ENCODE measurements at places on chromosomes 6 and 20. TPM values are rescaled to one million over a fixed set of nuclear protein-coding genes. Genes with fewer than 3 reads are reported as not detected.

DNA sequence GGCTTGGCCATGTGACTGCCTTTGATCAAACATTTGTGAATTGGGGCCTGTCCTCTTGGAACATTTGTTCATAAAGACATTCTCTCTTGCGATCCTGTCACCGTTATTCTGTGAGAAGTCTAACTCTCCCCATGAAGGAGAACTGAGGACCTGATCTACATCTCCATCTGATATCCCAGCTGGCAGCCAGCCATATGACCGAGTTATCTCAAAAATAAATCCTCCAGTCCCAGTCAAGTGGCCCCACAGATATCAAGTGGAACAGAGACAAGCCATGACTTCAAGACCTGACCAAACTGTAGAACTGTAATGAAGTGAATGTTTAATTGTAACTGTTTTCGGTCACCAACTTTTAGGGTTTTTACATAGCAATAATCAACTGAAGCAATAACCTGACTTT is 25.7 kb downstream of the SNX3 start:
- H3K4me3 ChIP-seq = no peak overlapping the region
- no peaks in the 10 kb centered on the region for H3K36me3 ChIP-seq
- H3K4me1 ChIP-seq = peaks cover 6% of the 10 kb centered on the region

DNA sequence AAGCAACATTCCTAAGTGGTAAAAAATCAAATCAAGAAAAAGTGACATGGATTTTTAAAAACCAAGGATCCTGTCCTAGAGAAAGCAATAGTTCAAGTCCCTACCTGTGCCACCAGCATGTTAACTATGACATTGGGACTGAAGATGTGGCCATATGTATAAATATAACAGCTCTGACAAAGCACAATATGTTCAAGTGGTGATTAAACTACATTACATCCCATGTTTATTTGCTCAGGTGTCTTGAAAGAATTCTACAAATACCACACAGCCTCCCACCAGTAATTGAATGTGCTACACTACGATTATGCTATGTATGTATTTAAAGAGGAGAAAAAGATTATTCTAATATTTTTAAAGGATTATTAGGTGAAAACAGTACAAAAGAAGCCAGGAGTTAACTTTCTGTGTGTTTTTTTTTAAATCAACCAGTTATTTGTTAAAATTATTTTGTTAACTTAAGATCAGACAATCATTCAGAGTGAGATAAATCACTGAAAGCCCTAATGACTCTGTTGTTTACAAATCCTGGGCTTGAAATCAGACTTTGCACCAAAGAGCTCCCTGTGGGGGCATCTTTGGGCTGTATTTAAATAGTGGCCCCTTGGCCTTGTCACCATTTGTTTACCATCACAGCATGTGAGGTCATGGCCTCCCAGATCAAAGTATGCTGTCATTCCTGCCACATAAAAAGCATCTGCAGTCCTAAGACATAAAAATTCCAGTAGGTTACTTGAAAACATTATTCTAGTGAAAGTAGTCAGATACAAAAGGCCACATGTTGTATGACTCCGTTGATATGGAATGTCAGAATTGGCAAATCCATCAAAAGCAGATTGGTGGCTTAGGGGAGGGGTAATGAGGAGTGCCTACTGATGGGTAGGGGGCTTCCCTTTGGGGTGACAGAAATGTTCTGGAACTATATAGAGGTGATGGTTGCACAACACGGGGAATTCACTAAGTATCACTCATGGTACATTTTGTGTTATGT is 17.1 kb downstream of the TTLL2 start:
- no peak for DNase-seq
- H3K4me3 ChIP-seq = no peak overlapping the region
- no peaks in the 10 kb centered on the region for H3K27me3 ChIP-seq
- H3K27ac ChIP-seq = no peak overlapping the region

- no peaks in the 10 kb centered on the region for H3K27me3 ChIP-seq
- no peaks in the 10 kb centered on the region for H3K4me1 ChIP-seq
- no peak for DNase-seq
- H3K4me3 ChIP-seq = no peak overlapping the region
- no peaks in the 10 kb centered on the region for H3K36me3 ChIP-seq
Measured at GRCh38 chr6:139863346-139863745, 488.9 kb upstream of the CITED2 start.

GRCh38 chr6:158837684-158838625 is 18.8 kb upstream of the EZR start:
- no peak for DNase-seq
- no peaks in the 10 kb centered on the region for H3K4me1 ChIP-seq
- no peak overlapping the region for H3K4me3 ChIP-seq
- H3K27me3 ChIP-seq = no peaks in the 10 kb centered on the region
- no peak overlapping the region for H3K27ac ChIP-seq
- no peaks in the 10 kb centered on the region for H3K36me3 ChIP-seq

DNA sequence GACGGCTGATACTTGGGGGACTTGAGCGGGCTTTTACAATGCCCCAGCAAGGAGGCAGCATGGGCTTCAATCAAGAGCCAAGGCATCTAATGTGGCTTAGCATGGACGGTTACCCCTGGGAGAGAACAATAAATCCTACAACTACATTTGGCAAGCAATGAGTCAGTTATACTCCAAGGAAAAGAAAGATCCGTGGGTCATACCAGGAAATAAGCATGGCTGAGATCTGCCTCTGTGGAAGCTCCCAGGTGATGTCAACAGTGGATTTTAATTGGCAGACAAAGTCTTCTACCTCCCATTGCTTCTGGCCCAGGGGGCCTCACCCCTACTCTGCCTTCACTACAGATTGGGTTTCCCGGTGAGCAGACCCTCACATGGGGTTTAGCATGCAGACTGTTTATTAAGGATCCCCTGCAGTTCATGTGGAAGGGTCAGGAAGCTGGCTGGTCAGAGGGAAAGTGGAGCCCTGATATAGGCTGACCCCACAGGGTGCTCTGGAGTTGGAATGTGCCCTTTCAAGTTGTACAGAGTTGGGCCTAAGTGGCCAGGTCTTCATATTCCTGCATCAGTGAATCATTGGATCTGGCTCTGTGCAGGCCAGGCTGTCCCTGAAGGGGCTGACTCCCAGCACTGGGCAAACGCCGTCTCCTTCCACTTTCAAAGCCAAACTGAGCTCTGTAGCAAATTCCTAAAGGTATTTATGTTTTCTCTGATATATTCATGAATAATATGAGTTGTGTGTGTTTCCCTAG is 91.3 kb upstream of the GGTLC1 start:
- no peaks in the 10 kb centered on the region for H3K4me1 ChIP-seq
- no peak for DNase-seq
- H3K4me3 ChIP-seq = no peak overlapping the region
- H3K27ac ChIP-seq = no peak overlapping the region
- H3K36me3 ChIP-seq = no peaks in the 10 kb centered on the region

DNA sequence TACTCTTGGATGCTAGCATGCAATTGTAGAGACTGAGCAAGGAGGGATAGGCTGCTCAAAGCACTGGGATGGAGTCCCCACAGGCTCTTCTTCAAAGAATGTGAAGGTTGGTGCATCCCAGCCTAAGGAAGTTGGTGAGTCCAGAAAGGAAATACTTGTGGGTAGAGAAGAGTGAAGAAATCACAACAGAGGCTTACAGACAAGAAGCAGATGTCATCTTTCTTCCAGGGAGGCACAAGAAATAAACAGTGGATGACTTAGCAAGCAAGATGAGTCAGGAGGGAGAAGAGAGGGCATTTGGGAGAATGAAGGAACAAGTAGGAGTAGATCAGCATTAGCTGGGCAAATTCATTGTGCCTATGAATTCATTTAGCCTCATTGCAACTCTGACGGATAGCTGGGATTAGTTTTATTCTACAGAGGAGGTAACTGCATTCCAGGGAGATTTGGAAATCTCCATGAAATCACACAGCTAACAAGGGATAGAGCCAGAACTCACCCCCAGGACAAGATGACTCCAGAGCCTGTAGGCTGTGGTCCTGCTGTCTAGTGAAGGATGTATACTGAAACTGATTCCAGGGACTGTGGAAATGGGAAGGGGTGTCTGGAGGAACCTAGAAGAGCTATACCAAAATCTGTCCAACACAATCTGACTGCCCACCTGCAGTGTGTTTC is 125.8 kb upstream of the SPTLC3 start:
- H3K27ac ChIP-seq = no peak overlapping the region
- H3K27me3 ChIP-seq = no peaks in the 10 kb centered on the region
- H3K4me1 ChIP-seq = no peaks in the 10 kb centered on the region
- no peaks in the 10 kb centered on the region for H3K36me3 ChIP-seq
- DNase-seq = no peak
- H3K4me3 ChIP-seq = no peak overlapping the region

GRCh38 chr6:37258405-37259105 is 611 bp upstream of the TMEM217 start:
- DNase-seq = no peak
- H3K27ac ChIP-seq = peak overlapping the region; percentile 77
- H3K36me3 ChIP-seq = no peaks in the 10 kb centered on the region
- no peaks in the 10 kb centered on the region for H3K27me3 ChIP-seq

DNA sequence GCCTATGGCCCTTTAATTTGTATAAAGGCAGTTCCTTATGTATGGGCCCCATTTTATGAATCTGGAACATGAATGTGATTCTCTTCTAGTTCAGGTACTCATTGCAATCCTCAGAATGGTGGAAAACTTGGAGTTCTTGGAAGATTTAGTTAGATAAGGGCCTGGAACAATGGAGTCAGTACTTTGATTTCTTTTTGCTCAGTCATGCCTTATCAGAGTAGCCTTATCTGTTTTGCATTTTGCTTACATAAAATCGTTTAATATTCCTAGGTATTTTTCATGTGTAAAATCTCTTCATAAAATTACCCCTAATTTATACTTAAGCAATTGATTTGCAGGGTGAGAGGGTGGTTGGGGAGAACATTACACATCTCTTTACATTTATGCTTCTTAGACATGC is 160.6 kb downstream of the JARID2 start:
- peaks cover 7% of the 10 kb centered on the region for H3K4me1 ChIP-seq
- no peaks in the 10 kb centered on the region for H3K36me3 ChIP-seq
- H3K27me3 ChIP-seq = no peaks in the 10 kb centered on the region
- H3K27ac ChIP-seq = no peak overlapping the region

GRCh38 chr6:137863091-137863797 is 3.8 kb upstream of the TNFAIP3 start:
- H3K4me3 ChIP-seq = no peak overlapping the region
- peaks cover 9% of the 10 kb centered on the region for H3K4me1 ChIP-seq
- H3K27me3 ChIP-seq = no peaks in the 10 kb centered on the region
- no peak for DNase-seq
- no peak overlapping the region for H3K27ac ChIP-seq

- no peaks in the 10 kb centered on the region for H3K36me3 ChIP-seq
- DNase-seq = no peak
- no peaks in the 10 kb centered on the region for H3K27me3 ChIP-seq
- H3K4me1 ChIP-seq = no peaks in the 10 kb centered on the region
- H3K27ac ChIP-seq = no peak overlapping the region
Measured at GRCh38 chr6:33820784-33821520, 17.1 kb upstream of the MLN start.

DNA sequence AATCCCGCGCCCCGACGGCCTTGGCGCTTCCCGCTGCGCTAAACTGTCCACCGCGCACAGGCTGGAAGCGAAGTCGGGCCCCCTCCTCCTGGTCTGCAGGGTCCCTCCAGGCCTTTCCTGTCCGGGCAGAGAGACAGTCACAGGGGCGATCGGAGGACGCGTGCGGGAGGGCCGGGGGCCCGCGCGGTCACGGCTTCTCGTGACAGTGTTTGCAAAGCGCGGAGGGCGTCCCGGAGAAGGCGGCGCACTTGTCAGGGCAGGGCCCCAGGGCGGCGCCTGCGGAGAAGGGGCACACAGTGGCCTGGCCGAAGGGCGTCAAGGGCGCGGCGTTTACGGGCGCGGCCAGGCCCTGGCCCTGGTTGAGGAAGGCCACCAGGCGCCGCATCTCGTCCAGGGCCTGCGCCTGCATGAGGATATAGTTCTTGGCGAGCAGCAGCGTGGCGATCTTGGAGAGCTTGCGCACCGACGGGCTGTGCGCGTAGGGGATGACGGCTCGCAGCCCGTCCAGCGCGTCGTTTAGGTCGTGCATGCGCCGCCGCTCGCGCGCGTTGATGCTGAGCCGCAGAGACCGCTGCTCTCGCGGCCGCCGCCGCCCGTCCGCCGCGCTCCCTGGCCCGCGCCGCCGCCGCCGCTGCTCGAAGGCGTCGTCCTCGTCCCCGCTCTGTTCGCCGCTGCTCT is 763 bp downstream of the BHLHE23 start:
- H3K36me3 ChIP-seq = no peaks in the 10 kb centered on the region
- DNase-seq = no peak
- H3K4me3 ChIP-seq = no peak overlapping the region
- H3K27me3 ChIP-seq = peaks cover 27% of the 10 kb centered on the region

- no peak overlapping the region for H3K4me3 ChIP-seq
- H3K4me1 ChIP-seq = peaks cover 7% of the 10 kb centered on the region
- no peaks in the 10 kb centered on the region for H3K27me3 ChIP-seq
- no peaks in the 10 kb centered on the region for H3K36me3 ChIP-seq
- DNase-seq = no peak
Measured at GRCh38 chr6:71888756-71889340, 2.5 kb downstream of the RIMS1 start.

- H3K4me1 ChIP-seq = peaks cover 55% of the 10 kb centered on the region
- H3K27me3 ChIP-seq = no peaks in the 10 kb centered on the region
Measured at GRCh38 chr20:50277460-50278376, 87.1 kb downstream of the CEBPB start.

Gene HLA-DQA2
- total RNA-seq = 2.2 TPM

Gene EGFL8
- 13.3 TPM for total RNA-seq

Gene ZNF335
- total RNA-seq = 24.1 TPM

Gene AIG1
- 22.3 TPM for total RNA-seq

Gene CAP2
- total RNA-seq = 9.6 TPM

Gene FRK
- 3.9 TPM for total RNA-seq

Data from vagina (tissue), 2 donors.